CD4-positive, alpha-beta T cell treated with Interleukin-15 for 4 hours (primary cell): ENCODE measurements at places on chromosomes 6 and 20.
A peak's percentile ranks its signal among the peaks of the same experiment; 100 is the strongest.

DNA sequence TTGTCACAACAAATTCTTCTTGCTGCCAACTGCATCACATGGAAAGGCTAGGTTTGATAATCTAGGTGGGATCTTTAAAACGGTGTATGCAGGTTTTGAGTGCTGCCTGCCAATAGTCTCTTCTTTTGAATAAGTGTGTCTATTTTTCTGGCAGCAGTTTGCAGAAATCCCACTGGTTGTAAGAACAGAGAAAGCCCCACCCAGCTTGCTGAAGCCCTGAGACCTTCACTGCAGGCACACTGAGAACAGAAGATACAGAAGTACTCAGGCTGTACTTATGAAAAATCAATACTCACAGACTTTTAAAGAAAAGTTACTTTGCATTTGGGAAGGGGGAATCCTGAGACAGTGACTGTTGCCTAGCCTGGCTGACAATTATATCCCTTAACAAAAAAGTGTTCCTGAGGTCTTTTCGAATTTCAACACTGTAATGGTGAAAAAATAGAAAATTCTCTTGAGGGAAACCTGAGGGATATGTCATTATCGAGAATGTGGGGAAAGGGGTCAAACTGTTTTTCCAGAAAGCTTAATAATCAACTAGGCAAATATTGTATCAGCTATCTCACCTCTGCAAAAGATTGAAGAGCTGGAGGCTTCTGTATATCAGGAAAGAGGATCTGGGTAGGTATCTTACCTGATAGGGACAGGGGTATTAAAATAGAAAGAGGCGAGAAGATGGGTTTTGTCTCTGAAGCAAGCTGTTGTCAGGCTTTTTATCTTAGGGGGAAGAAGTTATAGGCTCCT is 199.9 kb downstream of the LRFN2 start:
- peak; percentile 7 for DNase-seq

- DNase-seq = no peak
Measured at GRCh38 chr20:42018979-42019378, 400.8 kb upstream of the CHD6 start.

- no peak for DNase-seq
Measured at GRCh38 chr6:170062915-170063241, 228.0 kb downstream of the DLL1 start.

- no peak for DNase-seq
Measured at GRCh38 chr6:8108031-8108660, 5.8 kb upstream of the EEF1E1 start.

GRCh38 chr6:128358244-128358776 is 162.1 kb downstream of the PTPRK start:
- DNase-seq = no peak

DNA sequence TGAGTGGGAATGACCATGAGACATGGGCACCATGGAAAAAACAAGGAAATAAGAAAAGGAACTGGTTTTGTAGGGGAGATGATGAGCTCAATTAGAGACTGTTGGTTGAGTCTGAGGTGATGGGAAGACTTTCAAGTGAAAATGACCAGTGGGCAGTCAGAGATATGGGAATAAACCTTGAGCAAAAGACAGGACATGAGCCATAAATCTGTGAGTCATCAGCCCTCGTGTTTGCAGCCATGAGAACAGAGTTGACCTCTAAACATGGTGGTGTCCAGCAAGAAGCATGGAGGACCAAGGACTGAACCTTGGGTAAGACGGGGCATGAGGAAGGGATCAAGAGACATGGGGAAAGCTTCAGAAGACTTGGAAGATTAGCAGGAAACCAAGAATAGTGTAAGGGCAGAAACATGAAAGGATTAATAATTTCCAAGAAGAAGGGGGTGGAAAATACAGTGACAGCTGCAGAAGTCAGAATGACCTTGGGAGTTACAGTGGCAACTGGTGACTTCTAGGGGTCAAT is 280.6 kb upstream of the PRDM1 start:
- no peak for DNase-seq

- no peak for DNase-seq
Measured at GRCh38 chr6:169752074-169752623, 727 bp downstream of the ERMARD start.

- DNase-seq = peak; percentile 41
Measured at GRCh38 chr20:46520976-46521579, 7.7 kb upstream of the ZNF334 start.

- DNase-seq = no peak
Measured at GRCh38 chr6:166443166-166443565, 60.4 kb upstream of the MPC1 start.

DNA sequence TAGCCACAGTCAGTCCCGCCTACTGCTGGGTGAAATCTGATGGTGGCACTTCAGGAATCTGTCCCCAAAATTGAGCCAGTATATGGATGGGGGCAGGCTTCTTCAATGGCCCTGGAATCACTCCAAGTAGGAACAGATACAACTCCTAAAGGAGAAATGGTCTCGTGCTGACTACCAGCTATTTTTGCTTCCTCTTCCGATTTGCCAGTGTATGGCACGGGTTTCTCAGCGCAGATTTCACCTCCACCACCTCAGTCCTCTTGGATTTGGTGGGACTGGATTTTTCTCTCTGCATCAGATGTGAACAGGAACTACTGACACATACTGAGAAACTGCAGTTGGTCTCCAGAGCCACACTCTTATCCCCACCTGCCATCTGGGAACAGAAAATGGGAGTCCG is 27.2 kb downstream of the PNPLA1 start:
- no peak for DNase-seq

- peak; percentile 42 for DNase-seq
Measured at GRCh38 chr20:19628570-19629134, 129.4 kb upstream of the RIN2 start.

- DNase-seq = no peak
Measured at GRCh38 chr6:132322398-132322797, 78.9 kb downstream of the MOXD1 start.
